Central memory CD8-positive, alpha-beta T cell (primary cell): ENCODE measurements at places on chromosomes 2 and 18.

- no peak for DNase-seq
Measured at GRCh38 chr2:206572725-206573124, 69.6 kb upstream of the FAM237A start.

GRCh38 chr2:12010779-12011178 is 264.3 kb downstream of the LPIN1 start:
- no peak for DNase-seq

DNA sequence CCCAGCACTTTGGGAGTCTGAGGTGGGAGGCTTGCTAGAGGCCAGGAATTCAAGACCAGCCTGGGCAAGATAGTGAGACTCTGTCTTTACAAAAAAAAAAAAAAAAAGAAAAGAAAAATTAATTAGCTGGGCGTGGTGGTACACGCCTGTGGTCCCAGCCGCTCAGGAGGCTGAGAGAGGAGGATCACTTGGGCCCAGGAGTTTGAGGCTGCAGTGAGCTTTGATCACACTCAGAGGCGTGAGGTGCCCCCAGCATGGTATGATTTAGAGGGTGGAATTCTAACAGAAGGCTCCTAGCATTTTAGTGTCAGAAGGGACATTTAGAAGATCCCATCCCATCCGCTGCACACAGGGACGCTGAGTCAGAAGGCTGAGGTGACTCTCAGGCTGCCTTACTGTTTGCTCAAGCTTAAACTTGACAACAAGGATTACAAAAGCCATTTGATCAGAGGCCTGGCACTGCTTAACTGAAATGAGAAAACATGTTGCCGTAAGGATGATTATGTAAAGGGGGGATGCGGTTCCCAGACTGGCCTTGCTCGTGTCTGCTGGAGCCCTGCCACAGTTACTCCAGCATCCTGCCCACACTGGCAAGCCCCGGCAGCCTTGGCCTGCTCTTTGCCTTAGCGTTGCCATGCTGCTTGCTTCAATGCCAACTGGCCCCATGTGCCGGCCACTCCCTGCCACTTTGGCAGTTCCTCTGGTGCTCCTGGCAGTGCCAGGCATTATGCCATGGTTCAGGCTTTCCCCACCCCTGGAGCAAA is 45.6 kb upstream of the SLC1A4 start:
- DNase-seq, result no peak

DNA sequence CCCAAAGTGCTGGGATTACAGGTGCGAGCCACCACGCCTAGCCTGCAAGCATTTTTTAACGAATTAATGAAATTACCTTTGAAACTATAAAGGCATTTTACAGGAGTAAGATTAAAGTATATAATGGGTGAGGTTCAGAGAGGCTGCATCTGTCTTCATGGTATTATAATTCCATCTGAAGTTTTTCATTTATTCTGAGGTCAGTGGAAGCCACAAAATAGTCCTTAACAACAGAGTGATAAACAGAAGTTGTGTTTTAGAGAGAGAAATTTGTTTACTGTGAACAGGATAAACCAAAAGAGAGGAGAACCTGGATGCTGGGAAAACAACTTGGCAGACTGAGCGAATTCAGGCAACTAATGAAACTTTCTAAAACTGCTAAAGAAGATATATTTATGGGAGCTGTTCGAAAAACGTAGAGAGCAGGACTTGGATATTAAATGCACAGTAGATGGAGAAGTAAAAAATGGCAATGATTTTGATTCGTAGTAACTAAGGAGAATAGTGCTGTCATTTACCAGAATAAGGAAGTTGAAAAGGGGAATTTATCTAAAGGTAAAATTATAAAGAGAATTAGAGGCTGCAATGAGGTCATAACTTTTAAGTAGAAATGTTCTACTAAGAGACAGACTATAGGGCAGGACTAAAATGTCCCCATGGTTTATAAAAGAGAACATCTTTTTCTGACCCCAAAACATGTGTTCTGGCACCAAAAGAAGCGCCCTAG is 37.9 kb upstream of the ITGA4 start:
- DNase-seq, result no peak

GRCh38 chr2:103789381-103790095 is 1027.7 kb downstream of the TMEM182 start:
- no peak for DNase-seq
